ENCODE measurements at places on chromosomes 4 and X. TPM values are rescaled to one million over a fixed set of nuclear protein-coding genes. Genes with fewer than 3 reads are reported as not detected.

DNA sequence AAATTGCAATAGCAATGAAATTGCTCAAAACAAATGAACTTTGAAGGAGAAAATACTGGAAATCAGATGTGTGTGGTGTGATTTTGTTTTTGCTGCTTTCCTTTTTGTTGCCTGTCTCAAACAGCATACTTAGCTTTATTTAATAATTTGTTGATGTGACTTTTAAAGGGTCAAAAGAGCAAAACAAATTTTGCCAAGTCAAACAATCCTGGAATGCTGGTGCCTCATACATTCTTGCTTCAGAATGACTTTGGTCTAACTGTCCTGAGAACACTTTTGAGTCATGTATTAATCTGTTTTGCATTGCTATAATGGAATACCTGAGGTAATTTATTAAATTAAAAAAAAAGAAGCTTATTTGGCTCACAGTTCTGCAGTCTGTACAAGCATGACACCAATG, 3.4 kb downstream of the PF4V1 start:
- H3K36me3 ChIP-seq: no peaks in the 10 kb centered on the region
- no peak overlapping the region for H3K4me3 ChIP-seq
- DNase-seq: no peak

GRCh38 chrX:96764864-96765263, 80.2 kb downstream of the DIAPH2 start:
- no peak for DNase-seq
- no peak overlapping the region for H3K4me3 ChIP-seq
- H3K4me1 ChIP-seq: no peaks in the 10 kb centered on the region
- no peak overlapping the region for H3K27ac ChIP-seq
- no peaks in the 10 kb centered on the region for H3K27me3 ChIP-seq

DNA sequence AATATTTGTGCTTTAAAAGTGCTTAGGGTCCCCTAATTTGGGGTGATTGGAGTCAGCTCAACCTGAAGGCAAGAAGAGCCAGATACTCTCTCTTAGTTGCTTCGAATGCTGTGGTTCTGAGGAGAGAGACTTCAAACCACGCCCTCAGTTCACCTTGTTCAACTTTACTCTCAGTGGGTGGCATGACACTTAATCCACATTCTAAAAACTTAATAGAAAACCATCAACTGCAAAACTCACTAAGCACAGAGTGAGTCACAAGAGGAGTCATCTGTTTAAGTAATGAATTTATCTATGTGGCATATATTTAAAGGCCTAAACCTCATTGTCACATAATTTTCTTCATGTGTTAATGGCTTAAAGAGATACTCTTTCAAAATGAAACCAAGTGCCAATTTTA, 99.5 kb upstream of the SLC4A4 start:
- DNase-seq: no peak
- H3K36me3 ChIP-seq: no peaks in the 10 kb centered on the region
- no peaks in the 10 kb centered on the region for H3K4me1 ChIP-seq
- H3K4me3 ChIP-seq: no peak overlapping the region
- no peaks in the 10 kb centered on the region for H3K27me3 ChIP-seq
- H3K27ac ChIP-seq: no peak overlapping the region

DNA sequence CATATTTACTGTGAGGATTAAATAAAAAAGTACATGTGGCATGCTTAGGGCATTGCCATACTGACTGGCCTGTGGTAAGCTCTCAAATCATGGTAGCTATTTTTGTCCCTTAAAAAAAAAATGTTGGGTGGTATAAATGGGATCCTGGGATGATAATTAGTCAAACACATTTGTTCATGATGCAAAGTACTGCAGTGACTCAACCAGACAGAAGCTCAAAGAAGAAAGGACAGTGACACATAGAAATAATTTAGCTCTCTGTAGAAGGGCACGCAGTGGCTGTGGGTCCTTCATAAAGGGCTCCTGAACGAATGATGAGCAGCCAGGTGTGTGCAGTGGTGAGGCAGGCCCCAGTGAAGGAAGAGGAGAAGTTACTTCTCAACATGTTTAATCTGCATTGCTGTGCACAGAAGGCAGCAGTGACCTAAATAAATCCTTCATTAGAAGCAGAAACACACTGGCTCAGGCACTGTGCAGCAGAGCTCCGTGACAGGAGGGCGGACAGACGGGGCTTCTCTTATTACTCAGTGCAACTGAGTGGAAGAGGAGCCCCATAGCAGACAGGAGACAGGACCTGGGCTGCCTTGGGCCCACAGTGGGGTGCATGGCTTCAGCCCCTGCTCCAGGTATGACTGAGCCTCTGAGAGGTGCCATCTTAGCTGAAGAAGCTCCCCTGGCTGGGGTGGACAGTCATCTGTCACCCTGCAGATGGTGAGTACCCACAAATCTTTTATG, 20.3 kb downstream of the HS3ST1 start:
- no peaks in the 10 kb centered on the region for H3K36me3 ChIP-seq
- H3K27ac ChIP-seq: no peak overlapping the region
- H3K4me1 ChIP-seq: no peaks in the 10 kb centered on the region
- no peaks in the 10 kb centered on the region for H3K27me3 ChIP-seq
- DNase-seq: no peak
- H3K4me3 ChIP-seq: no peak overlapping the region

DNA sequence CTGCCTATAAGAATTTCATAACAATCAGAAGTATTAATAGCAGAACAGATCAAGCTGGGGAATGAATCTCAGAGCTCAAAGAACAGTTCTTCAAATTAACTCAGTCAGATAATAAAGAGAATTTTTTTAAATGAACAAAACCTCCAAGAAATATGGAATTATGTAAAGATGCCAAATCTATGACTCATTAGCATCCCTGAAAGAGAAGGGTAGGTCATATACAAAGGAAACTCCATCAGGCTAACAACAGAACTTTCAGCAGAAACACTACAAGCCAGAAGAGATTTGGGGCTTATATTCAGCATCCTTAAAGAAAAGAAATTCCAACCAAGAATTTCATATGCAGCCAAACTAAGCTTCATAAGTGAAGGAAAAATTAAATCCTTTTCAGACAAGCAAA, 28.6 kb downstream of the CBR4 start:
- DNase-seq: no peak
- no peaks in the 10 kb centered on the region for H3K27me3 ChIP-seq
- no peak overlapping the region for H3K27ac ChIP-seq

DNA sequence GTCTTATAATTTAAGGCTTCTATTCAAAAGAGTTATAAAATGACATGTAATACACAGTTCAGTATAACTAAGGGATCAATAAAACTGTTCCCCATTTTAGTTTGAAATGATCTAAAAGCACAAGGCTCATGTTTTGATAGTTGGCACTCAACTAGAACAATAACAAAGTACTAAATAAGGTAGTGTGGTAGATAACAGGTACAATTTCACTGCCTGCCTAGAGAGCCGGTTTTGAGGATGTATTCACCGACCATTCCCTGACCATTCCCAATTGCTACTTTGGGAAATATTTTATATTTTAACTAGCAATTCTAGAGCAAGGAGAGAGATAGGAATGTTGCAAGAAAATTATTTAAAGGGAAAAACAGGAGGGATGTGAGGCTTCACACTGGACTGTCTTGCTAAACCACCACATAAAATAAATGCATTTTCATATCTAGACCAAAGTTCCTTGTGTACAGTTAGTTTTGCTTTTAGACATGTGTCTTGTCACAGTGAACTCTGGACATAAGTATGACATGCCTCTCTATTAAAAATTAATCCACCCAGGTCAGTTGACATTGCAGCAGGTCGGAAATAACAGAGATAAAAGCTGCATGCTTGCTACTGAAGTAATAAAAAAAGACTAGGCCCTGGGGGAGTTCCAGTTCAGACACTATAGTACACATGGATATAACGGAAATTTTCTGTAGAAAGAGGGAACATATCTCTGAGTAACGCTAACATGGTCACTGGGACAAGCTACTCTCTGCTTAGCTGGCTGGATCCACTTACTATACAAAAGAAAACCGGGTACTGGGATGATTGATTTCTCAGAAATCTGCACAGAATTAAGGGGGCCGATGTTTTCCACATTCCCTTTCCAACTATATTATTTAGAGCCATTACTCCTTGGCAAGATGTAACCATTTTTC, 56.3 kb upstream of the NAP1L5 start:
- no peak overlapping the region for H3K27ac ChIP-seq
- no peaks in the 10 kb centered on the region for H3K27me3 ChIP-seq
- H3K4me1 ChIP-seq: no peaks in the 10 kb centered on the region
- peaks cover 15% of the 10 kb centered on the region for H3K36me3 ChIP-seq
- DNase-seq: no peak

DNA sequence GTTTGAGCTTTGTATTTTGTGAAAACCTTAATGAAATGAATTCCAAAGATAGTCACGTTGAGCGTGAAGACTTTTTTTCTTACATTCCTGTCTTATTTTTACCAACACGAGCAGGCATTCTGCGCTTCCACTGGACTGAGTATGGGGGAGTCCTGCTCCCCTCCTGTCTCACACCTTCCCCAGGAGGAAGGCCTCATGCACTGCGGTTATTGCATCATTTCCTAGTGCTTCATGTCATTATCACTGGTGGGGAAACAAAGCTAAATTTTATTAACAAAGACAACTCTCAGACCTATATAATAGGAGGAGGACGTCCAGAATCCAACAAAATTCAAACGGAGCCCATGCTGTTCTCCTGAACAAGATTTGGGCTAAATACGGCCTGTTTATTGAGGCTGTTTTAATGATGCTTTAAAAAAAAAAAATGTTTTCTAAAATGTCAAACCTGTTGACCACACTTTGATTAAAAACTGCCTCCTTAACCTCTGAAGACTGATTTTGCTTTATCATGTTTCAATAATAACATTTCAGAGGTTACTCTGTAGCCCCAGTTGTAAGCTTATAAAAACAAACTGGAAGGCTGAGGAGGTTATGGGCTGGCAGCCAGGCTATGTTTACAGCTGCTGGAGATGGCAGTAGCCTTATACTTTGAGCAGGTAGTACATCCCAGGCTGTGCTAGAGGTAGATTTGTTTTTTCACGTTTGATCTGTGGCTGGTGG, 118.0 kb downstream of the SOWAHB start:
- H3K27ac ChIP-seq: no peak overlapping the region
- H3K4me1 ChIP-seq: no peaks in the 10 kb centered on the region
- no peaks in the 10 kb centered on the region for H3K36me3 ChIP-seq
- DNase-seq: no peak
- no peaks in the 10 kb centered on the region for H3K27me3 ChIP-seq

DNA sequence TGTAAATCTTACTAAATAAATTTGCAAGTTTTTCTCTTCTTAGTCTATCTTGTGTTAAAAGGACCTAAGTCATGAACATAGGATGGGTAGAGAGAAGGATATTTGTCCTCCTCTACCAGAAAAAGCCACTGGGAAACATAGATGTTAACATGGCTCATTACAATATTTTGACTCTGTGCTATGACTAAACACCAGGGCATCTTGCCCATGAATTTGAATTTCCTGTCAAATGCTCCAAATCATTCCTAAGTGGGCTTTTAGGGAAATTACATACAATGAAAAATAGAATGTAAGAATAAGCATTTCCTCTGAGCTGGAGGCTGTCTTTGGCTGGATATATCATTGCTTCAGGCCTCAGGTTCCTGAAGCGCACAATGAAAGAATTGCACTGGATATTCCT, 39.1 kb downstream of the ANOS1 start:
- no peak overlapping the region for H3K4me3 ChIP-seq
- H3K27ac ChIP-seq: no peak overlapping the region
- H3K27me3 ChIP-seq: no peaks in the 10 kb centered on the region
- H3K4me1 ChIP-seq: no peaks in the 10 kb centered on the region
- no peak for DNase-seq

GRCh38 chrX:134794692-134795091, 136.4 kb upstream of the PLAC1 start:
- H3K36me3 ChIP-seq: peaks cover 5% of the 10 kb centered on the region
- H3K4me3 ChIP-seq: no peak overlapping the region
- peaks cover 5% of the 10 kb centered on the region for H3K4me1 ChIP-seq
- H3K27ac ChIP-seq: no peak overlapping the region
- DNase-seq: no peak
- no peaks in the 10 kb centered on the region for H3K27me3 ChIP-seq

GRCh38 chrX:51834076-51834475, 59.3 kb upstream of the MAGED1 start:
- no peak overlapping the region for H3K27ac ChIP-seq
- H3K4me1 ChIP-seq: no peaks in the 10 kb centered on the region
- no peak overlapping the region for H3K4me3 ChIP-seq
- H3K27me3 ChIP-seq: no peaks in the 10 kb centered on the region
- H3K36me3 ChIP-seq: no peaks in the 10 kb centered on the region

- no peak overlapping the region for H3K4me3 ChIP-seq
- H3K27me3 ChIP-seq: no peaks in the 10 kb centered on the region
- no peaks in the 10 kb centered on the region for H3K36me3 ChIP-seq
- no peaks in the 10 kb centered on the region for H3K4me1 ChIP-seq
- no peak for DNase-seq
Measured at GRCh38 chr4:104591510-104591911, 96.8 kb upstream of the CXXC4 start.

The MID2 gene
- total RNA-seq: 10.6 TPM

The SFRP2 gene
- not detected for total RNA-seq

The F11 gene
- total RNA-seq: not detected

The FAM53A gene
- 0.82 TPM for total RNA-seq

The TIMP1 gene
- 7.8 TPM for total RNA-seq

The COX7B2 gene
- total RNA-seq: not detected

The NOCT gene
- total RNA-seq: 18.3 TPM
